Natural killer cell (primary cell): ENCODE measurements at places on chromosomes 4 and X. TPM values are rescaled to one million over a fixed set of nuclear protein-coding genes. Genes with fewer than 3 reads are reported as not detected.

The NMU gene
- not detected for total RNA-seq

The SRPX gene
- total RNA-seq, result not detected

The AR gene
- total RNA-seq, result not detected

The SLC2A9 gene
- 5.5 TPM for total RNA-seq

The ANOS1 gene
- total RNA-seq, result not detected

The NEIL3 gene
- total RNA-seq, result 1.2 TPM

The IL2 gene
- not detected for total RNA-seq

The UNC5C gene
- total RNA-seq, result not detected

The MAGEC2 gene
- not detected for total RNA-seq

GRCh38 chr4:100816436-100817045 is 298.7 kb upstream of the EMCN start:
- no peak overlapping the region for H3K4me3 ChIP-seq
- H3K4me1 ChIP-seq, result no peaks in the 10 kb centered on the region
- H3K27ac ChIP-seq, result no peak overlapping the region
- no peak for DNase-seq
- no peaks in the 10 kb centered on the region for H3K27me3 ChIP-seq

DNA sequence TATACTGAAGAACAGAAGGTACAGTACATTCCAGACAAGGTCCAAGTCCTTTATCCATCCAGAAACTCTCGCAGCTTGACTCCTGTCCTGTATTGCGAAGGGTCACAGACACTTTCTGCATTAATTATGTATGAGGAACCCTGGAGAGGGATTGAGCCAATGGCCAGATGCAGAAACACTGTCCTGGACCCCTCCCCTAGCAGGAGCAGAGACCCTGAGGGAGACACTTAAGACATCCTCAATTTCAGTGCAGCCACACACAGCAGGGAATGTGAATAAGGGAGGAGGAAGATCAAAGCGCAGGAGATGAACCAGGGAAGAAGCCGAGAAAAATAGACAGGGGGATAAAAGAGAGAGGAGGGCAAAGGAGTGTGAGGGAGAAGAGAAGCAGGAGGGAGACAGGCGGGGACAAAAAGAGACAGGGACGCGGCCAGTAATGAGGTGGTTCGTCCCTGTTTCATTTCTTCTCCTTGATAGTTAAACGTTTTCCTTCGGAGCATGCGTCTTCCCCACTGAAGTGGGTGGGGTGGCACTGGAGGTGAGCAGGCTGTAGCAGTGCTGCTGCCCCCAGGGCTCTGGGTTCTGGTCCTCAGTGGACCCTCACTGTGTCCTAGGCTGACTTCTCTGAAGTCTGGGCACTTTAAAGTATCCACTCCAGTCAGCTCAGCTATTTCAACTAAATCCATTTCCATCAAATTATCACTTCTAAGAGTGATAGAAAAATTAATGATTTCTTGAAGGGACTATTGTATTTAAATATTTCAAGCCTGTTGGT is 356.4 kb upstream of the NOCT start:
- no peaks in the 10 kb centered on the region for H3K4me1 ChIP-seq
- no peaks in the 10 kb centered on the region for H3K27me3 ChIP-seq
- no peak overlapping the region for H3K27ac ChIP-seq

- H3K4me3 ChIP-seq, result no peak overlapping the region
- H3K36me3 ChIP-seq, result no peaks in the 10 kb centered on the region
- no peak for DNase-seq
- H3K27ac ChIP-seq, result no peak overlapping the region
- no peaks in the 10 kb centered on the region for H3K4me1 ChIP-seq
- H3K27me3 ChIP-seq, result no peaks in the 10 kb centered on the region
These were observed 74.3 kb upstream of the GUCY1A1 start for GRCh38 chr4:155592179-155592937.

DNA sequence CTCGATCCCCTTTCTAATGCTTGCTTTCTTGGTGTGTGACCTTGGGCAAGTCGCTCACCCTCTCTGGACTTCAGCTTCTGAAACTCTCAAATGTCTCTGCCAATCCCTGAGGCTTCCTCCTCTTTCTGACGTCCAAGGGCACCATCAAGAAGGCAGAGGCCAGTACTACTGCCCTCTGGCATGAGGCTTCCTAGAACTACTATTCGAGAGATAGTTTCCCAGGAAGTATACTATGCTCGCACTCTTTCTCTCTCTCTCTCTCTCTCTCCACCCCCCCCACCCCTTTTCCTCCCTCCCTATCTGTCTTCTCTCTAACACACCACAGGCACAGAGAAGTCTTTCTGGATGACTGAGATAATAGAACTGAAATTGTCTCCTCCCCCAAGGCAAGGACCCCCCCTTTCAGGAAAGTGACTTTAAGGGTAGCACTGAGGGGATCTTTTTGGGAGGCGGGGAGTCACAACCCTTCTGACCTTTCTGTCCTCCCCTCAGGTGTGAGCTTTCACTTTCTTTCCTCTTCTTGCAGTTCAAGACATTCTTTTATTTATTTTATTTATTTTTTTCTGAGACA is 20.0 kb upstream of the BCOR start:
- no peak overlapping the region for H3K27ac ChIP-seq
- DNase-seq, result no peak
- no peak overlapping the region for H3K4me3 ChIP-seq

GRCh38 chr4:48665555-48666186 is 114.4 kb downstream of the FRYL start:
- no peak overlapping the region for H3K27ac ChIP-seq
- H3K4me1 ChIP-seq, result no peaks in the 10 kb centered on the region
- H3K36me3 ChIP-seq, result no peaks in the 10 kb centered on the region
- H3K27me3 ChIP-seq, result no peaks in the 10 kb centered on the region

- H3K4me3 ChIP-seq, result no peak overlapping the region
- no peaks in the 10 kb centered on the region for H3K27me3 ChIP-seq
- no peak for DNase-seq
- no peaks in the 10 kb centered on the region for H3K36me3 ChIP-seq
These were observed 1222.9 kb upstream of the PRKX start for GRCh38 chrX:4936315-4936714.

DNA sequence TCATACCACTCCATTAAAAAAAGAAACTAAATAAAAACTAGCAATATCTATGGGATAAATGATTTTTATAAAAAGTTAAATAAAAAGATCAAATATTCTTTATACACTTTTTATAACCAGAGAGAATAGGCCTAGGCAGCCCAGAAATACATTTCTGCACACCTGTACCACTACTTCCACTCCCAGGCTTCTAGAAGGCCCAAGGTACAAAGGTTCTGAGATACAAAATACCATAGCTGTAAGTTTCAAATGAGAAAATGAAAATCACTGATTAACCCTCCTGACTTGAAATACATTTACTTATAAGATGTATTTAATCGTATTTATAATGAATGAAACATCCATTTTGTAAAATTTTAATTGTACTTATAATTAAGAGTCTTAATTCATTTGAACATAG is 226.5 kb upstream of the MAB21L2 start:
- no peaks in the 10 kb centered on the region for H3K36me3 ChIP-seq
- H3K27ac ChIP-seq, result no peak overlapping the region
- DNase-seq, result no peak
- no peaks in the 10 kb centered on the region for H3K27me3 ChIP-seq

- no peaks in the 10 kb centered on the region for H3K27me3 ChIP-seq
- no peak for DNase-seq
- H3K27ac ChIP-seq, result no peak overlapping the region
- no peaks in the 10 kb centered on the region for H3K4me1 ChIP-seq
- H3K36me3 ChIP-seq, result no peaks in the 10 kb centered on the region
These were observed 490.2 kb upstream of the BOD1L1 start for GRCh38 chr4:14117575-14118238.

DNA sequence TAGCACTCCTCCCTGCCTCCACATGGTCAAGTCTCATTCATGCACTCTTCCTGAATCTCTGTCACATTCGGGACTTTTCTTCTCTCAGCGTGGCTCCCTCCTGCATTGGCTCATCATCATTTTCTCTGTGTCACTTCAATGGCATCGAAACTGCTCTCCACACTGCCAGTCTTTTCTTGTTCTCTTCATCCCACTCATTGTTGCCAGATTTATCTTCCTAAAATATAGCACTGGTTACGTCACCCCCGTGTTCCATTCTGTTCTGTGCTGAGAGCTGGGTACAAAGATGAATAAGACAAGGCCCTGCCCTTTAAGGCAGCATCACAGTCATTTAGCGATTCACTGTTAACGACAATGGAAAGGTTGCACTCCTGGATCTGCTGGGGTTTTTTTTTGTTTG is 174.4 kb upstream of the TBC1D9 start:
- no peaks in the 10 kb centered on the region for H3K27me3 ChIP-seq
- no peak overlapping the region for H3K4me3 ChIP-seq

- H3K4me3 ChIP-seq, result no peak overlapping the region
- H3K27ac ChIP-seq, result no peak overlapping the region
- H3K4me1 ChIP-seq, result no peaks in the 10 kb centered on the region
- DNase-seq, result no peak
These were observed 1129.6 kb downstream of the STPG2 start for GRCh38 chr4:97013711-97014110.

DNA sequence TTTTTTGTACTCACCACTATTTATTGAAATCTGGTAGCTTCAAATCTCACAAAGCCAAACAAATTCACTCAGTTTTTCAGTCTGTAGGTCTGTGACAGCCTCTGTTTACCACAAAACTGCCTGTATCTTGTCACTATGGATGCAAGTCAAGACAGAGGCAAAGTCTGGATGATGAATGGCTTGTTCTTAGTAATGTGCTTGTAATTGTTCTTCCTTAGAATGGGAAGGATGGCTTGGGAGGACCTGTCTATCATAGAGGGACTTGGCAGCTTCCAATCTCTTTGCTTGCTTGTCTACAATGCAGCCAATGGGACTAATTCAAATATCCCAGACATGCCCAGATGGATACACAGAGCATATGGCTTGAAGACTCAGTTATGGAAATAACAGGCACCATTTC is 141.2 kb upstream of the SCML1 start:
- no peaks in the 10 kb centered on the region for H3K36me3 ChIP-seq
- DNase-seq, result no peak
- H3K4me1 ChIP-seq, result no peaks in the 10 kb centered on the region
- no peak overlapping the region for H3K27ac ChIP-seq
- no peaks in the 10 kb centered on the region for H3K27me3 ChIP-seq
- H3K4me3 ChIP-seq, result no peak overlapping the region

DNA sequence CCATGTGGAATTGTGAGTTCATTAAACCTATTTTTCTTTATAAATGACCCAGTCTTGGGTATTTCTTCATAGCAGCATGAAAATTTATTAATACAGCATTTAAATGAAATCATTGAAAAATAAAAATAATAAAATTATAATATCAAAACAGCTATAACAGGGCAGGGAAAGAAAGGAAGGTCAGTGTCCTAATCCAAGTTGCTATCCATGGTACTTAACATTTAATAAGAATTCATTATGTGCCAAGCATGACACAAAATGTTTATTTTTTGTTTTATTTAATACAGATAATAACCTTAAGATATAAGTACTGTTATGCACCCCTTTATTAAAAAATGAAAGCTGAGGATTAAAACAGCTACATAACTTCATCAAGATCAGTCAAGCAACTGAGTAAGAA is 838.4 kb downstream of the RAB28 start:
- H3K27me3 ChIP-seq, result no peaks in the 10 kb centered on the region
- DNase-seq, result no peak
- H3K27ac ChIP-seq, result no peak overlapping the region
- H3K4me3 ChIP-seq, result no peak overlapping the region
- no peaks in the 10 kb centered on the region for H3K4me1 ChIP-seq
- no peaks in the 10 kb centered on the region for H3K36me3 ChIP-seq

DNA sequence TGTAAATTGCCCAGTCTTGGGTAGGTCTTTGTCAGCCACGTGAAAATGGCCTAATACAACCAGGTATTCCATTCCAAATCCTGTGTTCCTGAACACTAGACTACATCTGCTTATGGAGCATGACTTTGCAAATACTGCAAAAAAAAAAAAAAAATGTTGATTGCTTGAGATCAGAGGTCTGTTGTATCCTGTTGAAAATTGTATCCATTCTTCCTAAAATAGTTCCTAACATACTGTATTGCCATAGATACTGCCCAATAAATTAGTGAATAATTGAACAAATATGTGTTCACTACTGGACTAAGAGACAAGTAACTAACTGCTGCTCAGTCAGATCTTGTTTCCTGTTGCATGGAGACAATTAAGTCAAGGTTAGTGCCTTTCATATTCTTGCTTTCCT is 164.3 kb upstream of the PABPC4L start:
- no peak overlapping the region for H3K4me3 ChIP-seq
- DNase-seq, result no peak
- no peaks in the 10 kb centered on the region for H3K36me3 ChIP-seq
- H3K27me3 ChIP-seq, result no peaks in the 10 kb centered on the region
- no peak overlapping the region for H3K27ac ChIP-seq
- no peaks in the 10 kb centered on the region for H3K4me1 ChIP-seq

DNA sequence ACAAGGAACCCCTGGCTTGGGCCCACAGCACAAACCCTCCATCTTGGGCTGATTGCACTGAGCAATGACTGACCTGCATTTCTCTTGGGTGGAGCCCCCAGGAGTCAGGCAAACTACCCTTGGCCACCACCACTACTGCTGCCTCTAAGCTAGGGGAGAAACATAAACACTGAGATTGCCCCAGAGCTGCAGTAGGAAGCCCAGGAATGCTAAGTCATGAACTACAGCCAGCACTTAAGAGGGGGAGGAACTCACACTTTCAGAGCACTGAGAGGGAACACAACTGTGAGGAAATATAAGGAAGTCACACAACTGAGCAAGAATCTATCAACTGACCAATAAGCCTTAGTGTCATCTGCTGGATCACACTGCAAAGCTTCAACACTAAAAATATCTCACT is 111.6 kb upstream of the PPP3CA start:
- DNase-seq, result no peak
- no peak overlapping the region for H3K27ac ChIP-seq
- H3K4me3 ChIP-seq, result no peak overlapping the region
- no peaks in the 10 kb centered on the region for H3K27me3 ChIP-seq

- no peak for DNase-seq
- H3K36me3 ChIP-seq, result no peaks in the 10 kb centered on the region
- H3K4me3 ChIP-seq, result no peak overlapping the region
- no peak overlapping the region for H3K27ac ChIP-seq
- H3K4me1 ChIP-seq, result no peaks in the 10 kb centered on the region
These were observed 91.6 kb downstream of the ANXA10 start for GRCh38 chr4:168183717-168184571.

DNA sequence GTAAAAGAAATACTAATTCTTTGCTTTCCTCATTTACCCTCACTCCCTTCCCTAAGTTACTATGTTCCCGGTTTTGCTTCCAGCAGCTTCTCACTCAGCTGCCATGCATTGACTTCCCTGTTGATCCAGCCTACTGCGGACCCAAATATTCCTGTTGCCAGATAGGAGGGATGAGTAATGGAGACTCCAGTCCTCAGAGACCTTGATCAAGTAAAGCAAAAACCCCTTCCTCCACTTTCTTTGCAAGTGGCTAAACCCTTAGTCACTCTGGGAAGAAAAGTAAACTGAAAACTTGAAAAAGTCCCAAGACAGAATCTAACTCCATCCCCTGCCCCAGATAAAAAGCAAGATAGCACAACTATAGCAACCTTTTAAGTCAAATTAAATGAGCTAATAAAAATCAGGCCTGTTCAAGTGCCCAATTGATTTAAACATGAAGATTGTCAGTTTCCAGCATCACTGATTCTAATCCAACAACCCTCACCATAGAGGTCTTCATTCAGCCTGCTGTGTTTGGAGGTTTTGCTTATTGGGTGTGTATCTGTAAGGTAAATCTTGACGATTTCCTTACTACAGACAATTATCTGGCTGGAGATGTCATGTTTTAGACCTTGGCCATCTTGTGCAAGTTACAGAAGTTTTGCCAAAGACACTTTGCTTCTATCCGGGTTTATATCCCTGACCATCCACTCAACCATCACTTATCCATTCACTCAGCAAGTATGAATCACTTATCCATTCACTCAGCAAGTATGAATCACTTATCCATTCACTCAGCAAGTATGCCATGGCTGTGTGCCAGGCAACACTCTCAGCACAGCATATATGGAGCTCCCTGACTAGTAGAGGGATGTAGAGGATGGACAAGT is 17.6 kb downstream of the FGFBP1 start:
- no peaks in the 10 kb centered on the region for H3K36me3 ChIP-seq
- H3K4me1 ChIP-seq, result no peaks in the 10 kb centered on the region
- H3K27me3 ChIP-seq, result no peaks in the 10 kb centered on the region
- H3K27ac ChIP-seq, result no peak overlapping the region
- DNase-seq, result no peak
